DMS 273 treated with DMSO at 0.1 percent for 48 hours (cell line): ENCODE measurements at places on chromosomes 12 and 14.

DNA sequence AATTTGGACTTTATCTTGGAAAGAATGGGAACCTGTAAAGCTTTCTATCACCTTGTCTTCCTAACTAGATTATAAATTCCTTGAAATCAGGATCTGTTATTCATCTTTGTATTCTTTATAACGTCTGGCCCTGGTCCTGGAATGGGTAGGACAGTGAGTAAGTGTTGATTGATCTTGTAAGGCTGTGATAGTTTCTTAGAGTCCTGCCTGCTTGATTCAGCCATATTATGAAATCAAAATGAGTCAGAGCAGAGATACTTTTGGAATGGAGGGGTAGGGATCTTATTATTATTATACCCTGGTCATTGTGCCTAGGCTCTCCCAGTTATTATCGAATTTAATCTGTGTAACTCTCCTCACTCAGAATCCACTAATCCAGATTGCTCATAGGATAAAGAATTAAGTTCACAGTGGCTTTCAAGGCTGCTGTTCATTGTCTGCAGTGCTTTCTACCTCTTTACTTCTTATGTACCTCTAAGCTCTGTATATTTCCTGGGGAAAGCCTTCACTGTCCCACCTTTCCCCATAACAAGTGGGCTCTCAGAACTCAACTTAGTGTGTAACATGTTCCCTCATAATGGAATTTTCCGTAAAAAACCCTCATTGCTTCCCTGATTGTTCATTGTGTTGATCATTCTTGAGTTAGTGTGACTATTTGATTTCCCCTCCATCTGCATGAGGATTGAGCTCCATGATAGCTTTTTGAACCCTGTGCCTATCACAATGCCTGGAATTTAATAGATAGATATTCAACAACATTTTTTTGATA is 93.3 kb downstream of the DAAM1 start:
- no peak for DNase-seq

- DNase-seq: no peak
These were observed 20.2 kb downstream of the OR4N2 start for GRCh38 chr14:19823765-19824164.

GRCh38 chr14:78644824-78645559 is 474.8 kb downstream of the NRXN3 start:
- DNase-seq: no peak

DNA sequence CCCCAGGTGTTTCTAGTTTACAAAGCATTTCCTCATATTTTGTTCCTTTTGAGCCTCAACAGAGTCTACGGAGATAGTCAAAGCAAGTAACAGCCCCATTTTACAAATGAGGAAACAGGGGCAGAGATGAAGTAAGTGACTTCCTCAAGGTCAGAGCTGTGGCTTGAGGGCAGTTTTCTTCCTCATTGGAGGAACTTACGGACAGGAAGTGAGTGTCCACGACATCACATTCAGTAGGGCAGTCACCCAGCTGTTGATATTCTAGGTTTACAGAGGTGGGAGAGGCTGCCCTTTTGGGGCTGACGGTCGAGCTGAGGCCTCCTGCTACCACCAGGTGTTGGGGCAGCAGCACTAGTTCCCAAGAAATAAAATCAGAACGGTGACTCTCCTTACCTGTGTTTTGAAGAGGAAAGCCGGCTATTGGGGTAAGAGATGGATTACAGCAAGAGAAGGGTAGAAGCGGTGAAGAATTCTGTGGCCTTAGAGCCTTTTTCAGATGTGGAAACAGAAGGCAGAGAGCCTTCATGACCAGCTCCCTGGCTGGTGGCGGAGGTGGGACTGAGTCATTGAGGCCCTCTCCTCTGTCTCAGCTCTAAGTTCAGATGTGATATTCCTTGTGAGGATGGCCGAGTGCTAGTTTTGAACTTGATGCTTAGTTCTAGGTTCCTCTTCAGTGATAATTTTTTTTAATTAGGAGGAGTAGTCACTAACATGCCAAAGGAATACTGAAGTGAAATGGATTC is 41.7 kb downstream of the SUSD6 start:
- no peak for DNase-seq

DNA sequence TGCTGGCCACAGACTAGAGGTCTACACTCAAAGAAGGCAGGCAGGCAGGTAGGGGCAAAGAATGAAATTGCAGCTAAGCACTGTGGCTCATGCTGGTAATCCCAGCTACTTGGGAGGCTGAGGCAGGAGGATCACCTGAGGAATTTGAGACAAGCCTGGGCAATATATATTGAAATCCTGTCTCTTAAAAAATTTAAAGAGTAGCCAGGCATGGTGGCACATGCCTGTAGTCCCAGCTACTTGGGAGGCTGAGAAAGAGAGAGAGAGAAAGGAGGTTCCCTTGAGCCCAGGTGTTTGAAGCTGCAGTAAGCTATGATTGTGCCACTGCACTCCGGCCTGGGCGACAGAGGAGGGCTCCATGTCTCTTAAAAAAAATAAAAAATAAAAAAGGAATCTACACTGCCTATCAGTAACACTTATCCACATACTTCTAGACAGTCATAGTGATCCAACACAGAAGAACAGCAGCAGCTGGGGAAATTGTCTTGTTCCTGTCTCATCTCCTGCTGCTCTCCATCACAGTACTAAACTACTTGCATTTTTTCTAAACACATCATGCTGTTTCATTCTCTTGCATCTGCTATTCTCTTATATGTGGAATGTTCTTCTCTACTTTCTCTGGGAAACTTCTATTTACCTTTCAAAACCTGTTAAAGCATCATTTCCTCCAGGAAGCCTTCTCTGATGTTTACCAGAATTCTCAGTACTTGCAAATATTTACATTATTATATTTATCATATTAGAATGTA is 57.2 kb downstream of the ATF7 start:
- DNase-seq: no peak

DNA sequence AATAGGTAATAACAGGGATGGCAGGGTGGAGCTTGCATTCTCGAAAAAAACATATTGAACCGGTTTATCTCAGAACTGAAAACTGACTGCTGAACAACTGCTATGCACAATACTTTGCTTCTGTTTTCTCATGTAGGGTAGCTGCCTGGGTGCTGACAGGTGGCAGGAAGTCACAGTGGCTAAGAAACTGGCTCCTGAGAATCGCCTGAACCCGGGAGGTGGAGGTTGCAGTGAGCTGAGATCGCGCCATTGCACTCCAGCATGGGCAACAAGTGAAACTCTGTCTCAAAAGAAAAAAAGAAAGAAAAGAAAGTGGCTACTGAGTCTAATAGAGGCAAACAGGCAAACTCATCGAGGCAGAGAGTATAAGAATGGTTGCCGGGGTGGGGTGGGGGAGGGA is 113.1 kb downstream of the CCDC60 start:
- no peak for DNase-seq

- DNase-seq: no peak
These were observed 7.9 kb upstream of the TMBIM6 start for GRCh38 chr12:49733219-49734017.

- no peak for DNase-seq
These were observed 88.5 kb downstream of the PAPLN start for GRCh38 chr14:73325630-73326299.

DNA sequence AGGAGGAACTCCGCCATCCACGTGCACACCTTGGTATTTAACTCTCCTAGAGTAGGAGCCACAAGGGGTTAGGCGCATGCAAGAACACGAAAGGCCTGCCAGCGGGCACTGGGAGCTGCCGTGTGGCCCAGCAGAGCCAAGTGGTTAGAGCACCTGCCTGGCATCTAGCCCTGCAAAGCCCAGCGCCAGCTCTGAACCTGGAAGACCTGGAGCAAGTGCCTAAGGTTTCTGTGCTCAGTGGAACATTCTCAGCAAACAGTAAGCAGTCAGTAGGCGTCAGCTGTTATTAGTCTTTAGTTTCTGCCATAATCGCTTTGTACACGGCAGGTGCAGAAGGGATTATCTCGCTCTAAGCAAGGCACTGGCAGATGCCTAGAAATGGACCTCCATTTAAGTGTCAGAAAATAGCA is 55.4 kb downstream of the SETD3 start:
- DNase-seq: no peak

GRCh38 chr12:114406316-114406983 is 506 bp upstream of the TBX5 start:
- DNase-seq: no peak

GRCh38 chr14:34498684-34499412 is 36.8 kb upstream of the SPTSSA start:
- no peak for DNase-seq

DNA sequence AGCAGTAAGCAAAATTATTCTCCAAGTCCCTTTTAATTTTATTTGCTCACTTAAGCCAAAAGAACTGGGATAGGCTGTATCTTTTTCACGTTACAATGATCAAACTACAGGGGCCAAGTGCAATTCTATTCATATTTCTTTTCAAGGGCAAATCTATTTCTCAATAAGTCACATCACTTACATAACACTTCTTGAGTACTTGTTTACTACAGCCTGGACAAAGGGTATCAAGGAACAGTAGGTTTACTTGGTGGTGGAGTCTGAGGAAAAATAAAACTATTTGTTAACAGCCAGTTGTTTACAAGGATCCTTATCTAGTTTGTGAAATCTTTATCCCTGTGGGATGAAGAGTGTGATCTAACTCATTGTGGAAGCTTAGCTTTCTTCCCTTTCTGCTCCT is 72.1 kb downstream of the PDE3A start:
- DNase-seq: no peak

DNA sequence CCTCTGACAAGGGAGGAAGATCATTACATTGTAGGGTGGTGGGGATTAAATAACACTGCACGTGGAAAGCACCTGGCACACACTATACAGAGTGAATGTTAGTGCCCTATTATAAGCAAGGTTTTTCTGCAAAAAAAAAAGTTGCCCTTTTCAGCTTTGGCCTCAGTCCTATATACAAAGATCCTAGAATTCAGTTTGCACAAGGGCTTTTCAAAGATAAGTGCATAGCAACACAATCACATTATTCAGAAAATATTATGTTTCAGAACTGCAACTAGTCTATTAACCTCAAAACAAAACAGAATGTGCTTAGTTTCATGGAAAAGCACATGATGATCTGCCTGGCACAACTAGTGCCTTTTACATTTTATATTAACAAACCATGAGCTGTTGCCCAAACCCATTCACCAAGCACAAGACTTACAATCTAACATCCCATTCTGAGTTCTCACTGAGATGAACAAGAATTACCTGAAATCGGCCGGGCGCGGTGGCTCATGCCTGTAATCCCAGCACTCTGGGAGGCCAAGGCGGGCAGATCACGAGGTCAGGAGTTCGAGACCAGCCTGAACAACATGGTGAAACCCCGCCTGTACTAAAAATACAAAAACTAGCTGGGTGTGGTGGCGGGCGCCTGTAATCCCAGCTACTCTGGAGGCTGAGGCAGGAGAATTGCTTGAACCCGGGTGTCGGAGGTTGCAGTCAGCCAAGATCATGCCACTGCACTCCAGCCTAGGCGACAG is 1.8 kb downstream of the TM7SF3 start:
- no peak for DNase-seq

DNA sequence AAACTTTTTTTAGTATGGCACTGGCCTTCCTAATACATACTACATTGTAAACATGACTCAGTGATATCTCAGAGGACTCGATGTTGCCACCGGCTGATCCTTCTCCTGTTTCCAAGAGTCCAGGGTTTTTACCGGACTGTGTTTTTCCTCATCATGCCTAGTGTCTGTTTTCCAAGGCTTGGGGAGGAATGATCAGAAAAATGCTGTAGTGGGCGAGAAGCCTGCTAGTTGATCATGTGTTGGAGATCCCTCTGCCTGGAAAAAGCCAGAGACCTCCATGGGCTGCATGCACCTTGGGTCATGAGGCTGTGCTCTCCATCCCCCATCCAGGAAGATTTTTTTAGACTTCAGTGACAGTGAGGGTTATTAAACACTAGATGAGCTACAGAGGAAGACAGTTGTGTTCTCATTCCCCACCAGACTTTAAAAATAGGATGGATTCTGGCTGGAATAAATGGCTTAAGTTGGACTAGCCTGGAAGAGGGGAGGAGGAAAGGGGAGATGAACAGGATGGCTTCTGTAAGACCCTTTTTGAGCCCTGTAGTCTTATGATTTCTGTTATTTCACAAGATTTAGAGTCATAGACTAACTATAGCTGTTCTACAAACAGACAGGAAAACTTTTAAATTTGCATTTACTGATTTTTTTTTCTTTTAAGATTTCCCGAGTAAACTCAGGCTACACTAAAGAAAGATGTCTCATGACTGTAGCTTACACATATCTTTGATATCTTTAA is 145.7 kb downstream of the SAMD4A start:
- no peak for DNase-seq

- no peak for DNase-seq
These were observed 12.8 kb upstream of the BEGAIN start for GRCh38 chr14:100599981-100600380.

GRCh38 chr12:76329159-76329558 is 19.1 kb downstream of the BBS10 start:
- DNase-seq: no peak

DNA sequence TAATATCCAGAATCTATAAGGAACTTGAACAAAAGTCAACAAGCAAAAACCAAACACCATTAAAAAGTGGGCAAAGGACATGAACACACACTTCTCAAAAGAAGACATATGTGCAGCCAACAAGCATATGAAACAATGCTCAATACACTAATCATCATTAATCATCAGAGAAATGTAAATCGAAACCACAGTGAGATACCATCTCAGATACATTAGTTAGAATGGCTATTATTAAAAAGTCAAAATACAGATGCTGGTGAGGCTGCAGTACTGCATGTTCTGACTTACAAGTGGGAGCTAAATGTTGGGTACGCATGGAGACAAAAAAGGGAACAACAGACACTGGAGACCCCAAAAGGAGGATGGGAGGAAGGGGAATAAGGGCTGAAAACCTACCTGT is 67.1 kb downstream of the BLTP3B start:
- DNase-seq: no peak

DNA sequence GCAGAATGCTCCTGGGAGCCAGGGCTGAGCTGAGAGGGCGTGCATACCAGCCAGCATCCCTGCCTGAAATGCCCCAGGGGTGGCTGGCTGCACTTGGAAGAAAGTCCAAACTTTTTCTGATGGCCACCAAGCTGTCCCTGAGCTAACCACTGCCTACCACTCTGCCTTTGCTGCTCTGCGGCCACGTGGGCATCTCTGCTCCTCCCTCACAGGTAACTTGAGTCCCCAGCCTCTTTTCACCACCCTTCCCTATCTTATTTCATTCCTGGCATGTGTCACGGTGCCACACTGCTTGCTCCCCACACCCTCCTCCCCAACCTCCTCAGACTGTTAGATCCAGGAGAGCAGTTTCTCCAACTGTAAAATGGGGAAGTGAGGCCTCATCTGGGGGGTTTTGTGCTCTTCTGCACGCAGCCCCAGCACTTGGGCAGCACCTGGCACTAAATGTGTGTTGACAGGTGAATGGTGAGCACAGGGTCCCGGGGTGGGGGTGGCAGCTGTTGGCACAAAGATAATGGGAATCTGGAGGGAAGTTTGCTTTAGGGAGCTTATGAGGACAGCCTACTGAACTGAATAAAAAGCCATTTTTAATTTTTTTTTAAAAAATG is 113.0 kb downstream of the GLT1D1 start:
- no peak for DNase-seq

GRCh38 chr12:54160769-54161480 is 27.9 kb downstream of the SMUG1 start:
- DNase-seq: no peak

DNA sequence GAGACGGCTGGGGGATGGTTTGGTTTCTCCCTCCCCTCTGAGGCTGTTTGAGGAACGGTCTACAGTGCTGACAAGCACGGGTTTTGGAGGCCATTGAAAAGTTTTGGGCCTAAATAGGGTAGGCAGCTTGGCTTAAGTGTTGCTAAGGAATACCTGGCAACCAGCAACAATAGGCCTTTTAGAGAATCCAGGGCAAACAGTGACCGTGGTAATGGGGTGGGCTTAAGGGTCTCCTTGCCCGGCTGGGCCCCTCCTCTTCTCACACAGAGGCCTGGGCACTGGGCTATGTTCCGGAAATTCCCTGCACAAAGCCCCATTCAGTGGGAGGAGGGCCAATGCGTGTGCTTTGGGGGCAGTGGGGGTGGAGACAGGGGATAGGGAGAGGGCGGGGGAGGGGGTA is 55.4 kb downstream of the ASCL1 start:
- DNase-seq: no peak
